ENCODE measurements at places on chromosomes 16 and 17.
A peak's percentile ranks its signal among the peaks of the same experiment; 100 is the strongest.

- DNase-seq: no peak
Measured at GRCh38 chr16:68328860-68329390, 18.1 kb downstream of the PRMT7 start.

DNA sequence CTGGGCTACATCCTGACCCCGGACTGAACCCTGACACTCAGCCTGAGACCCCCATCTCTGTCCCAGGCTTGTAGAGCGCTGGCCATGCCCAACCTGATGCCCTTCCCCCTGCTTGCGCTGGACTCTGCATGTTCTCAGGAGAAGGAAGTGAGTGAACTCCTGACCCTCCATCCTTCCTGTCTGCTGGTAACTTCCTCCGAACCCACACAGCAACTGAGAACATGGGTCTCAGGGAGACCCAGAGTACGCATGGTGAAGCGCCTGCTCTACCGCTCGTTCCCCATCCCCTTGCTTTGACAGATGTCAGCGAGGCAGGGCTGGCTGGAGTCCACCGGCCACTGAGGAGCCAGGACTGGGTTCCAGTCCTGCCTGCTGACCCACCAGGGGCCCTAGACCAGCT, 6.1 kb downstream of the CAMKK1 start:
- no peak for DNase-seq

DNA sequence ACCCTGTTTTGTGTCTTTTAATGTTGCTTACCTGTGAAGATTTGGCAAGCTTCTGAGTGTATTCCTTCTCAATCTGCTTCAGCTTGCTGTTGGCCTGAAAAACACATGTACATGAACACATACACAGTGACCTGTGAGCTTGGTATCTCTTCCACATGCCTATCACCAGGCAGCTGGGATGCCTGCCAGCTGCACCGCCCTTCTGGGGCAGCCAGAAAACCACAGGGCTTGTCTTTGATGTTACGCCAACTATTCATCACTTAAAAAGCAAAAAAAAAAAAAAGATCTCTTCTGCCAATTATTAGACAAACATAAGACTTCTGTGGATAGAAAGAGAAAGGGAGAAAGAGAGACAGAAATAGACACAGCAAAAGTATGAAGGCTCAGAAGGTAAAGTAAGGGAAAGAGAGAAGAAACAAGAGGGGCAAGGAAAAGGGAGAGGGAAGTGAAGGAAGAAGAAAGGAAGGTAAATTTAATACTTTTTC, 189.2 kb upstream of the AXIN2 start:
- DNase-seq: peak; percentile 87

DNA sequence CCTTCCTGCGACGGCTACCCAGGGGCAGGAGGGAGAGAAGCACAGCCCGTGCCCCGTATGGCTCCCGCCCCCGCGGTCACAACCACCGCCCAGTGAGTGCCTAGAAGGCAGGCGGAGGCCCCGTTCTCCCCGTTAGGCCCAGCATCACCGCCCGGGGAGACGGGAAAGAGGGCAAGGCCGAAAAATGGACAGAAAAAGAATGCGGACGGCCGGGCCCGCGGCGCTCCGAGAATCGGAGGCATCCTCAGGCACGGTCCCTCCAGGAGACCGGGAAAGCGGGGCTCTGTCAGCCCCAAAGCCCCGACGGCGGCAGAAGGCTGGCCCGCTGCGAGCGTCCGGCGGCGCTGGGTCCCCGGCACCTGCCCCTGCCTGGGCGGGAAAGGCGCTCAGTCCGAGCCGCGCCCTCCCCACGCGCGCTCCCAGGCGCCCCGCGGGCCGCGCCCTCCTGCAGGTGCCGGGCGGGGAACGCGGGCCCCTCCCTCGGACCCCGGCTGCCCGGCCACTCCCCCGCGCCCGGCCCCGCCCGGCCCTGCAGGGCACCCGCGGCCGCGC, 407 bp downstream of the MCRIP1 start:
- peak; percentile 59 for DNase-seq

DNA sequence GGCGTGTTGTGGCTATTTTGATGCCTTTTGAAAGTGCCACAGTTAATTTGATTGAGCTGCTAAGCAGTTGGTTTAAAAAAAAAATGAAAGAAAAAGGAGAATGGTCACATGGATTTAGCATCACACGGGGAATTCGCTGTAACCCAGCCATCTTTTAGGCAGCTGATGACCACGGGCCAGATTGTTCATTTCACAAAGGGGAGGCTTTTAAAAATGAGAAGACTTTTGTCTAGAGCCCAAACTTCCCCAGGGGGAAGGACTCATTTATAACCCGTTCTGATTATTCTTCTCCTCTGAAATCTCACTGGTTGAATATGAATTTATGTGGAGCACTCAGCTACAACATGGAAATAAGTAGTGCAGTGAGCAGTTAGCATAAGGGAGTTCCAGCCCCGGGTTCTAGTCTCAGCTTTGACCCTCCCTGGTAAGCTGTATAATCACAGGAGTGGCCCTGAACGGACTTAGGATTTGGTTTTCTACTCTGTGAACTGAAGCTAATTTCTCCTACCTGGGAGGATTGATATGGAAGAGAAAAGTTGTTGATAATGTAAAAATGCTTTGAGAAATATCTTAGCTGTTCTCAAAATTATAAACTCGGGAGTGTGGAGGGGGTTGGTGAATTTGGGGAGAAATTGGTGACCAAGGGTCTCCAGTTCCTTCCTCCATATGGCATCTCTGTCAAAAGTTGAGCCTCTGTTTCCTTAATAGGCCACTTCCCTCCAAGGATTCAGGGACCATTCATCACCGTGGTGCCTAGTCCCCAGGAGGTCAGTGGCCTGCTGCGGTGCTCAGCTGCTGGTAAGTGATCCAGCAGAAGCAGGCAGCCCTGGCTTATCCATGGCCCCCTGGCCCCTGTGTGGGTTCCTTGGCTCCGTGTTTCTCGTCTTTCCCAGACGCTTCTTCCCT, 76.4 kb upstream of the TBX2 start:
- no peak for DNase-seq

GRCh38 chr16:66260522-66261254, 105.8 kb upstream of the CDH5 start:
- DNase-seq: no peak

DNA sequence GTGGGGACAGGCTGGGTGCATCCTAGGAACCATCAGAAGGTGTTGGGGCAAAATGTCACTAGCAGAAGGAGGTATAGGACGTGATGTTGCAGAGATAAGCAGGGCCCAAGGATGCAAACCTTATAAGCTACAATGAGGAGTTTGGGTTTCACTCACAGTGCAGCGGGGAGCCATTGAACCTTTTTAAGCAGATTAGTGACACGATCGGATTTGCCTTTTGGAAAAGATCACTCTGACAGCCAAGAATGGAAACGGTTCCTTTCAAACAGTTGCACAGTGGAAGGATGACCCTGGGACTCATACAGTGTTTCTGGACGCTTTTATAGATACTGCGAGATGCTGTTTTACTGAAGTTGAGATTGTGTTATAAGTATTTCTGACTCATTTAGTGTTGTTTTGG, 131.8 kb upstream of the CACNG3 start:
- DNase-seq: no peak

DNA sequence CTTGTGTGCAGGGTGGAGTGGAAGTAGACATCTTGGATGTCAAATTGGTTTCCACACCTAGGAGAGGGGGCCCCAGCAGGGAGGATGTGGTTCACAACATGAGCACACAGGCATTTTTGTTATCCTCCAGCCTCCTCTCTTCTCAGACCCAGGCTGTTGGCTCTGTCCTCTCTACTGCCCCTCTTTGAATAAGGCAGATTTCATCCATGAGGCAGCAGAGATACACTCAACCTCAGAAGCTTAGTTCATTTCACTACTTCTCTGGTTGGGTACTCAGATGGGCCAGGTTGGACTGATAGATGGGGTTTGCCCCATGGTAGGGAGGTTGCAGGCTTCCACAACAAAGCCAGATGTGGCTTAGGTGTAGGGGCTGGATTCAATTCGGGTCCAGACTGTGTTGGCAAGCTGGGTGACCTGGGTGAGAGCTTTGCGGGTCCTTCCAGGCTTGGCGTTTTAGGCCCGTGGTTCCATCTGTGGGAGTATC, 22.2 kb upstream of the NFATC3 start:
- DNase-seq: no peak

GRCh38 chr16:64225036-64225435, 896.8 kb downstream of the CDH11 start:
- DNase-seq: no peak

DNA sequence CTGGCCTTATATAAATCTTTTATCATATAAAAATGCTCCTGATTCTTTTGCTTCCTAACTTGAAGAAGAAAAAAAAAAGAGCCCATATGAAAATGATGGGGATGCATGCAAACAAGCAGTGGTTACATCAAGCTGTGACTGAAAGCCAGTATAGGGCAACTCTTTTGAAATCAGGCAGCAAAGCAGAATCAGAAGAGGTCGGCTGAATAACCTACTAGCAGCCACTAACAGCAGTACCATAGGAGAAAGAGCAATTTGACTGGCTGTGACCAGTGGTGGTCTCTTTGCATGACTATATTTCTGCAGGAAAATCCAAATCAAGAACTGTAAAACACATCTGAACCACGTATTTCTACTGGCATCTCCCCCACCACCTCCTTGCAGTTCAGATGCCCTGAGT, 161.9 kb upstream of the C17orf78 start:
- DNase-seq: no peak

- DNase-seq: no peak
Measured at GRCh38 chr16:11059588-11059987, 115.2 kb downstream of the CLEC16A start.

GRCh38 chr17:64442541-64442971, 6.4 kb upstream of the MILR1 start:
- DNase-seq: no peak

DNA sequence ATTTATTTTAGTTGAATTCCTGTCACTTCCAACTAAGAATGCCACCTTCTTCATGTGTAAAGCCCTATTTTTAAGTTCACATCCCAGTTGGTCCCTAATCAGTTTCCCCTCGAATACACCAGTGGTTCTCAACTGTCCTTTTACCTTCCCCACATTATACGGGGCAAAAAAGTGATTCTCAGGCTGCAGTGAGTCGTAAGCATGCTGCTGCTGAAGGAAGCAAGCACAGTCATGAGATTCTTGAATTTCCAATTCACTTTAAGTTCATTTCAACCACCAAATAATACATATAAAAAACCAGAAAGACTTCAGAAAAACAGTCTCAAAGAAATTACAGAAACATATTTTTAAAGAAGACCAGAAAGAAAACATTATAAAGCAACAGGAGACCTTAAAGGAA, 47.9 kb downstream of the UBE2G1 start:
- no peak for DNase-seq

GRCh38 chr17:16886655-16887322, 85.1 kb downstream of the TNFRSF13B start:
- DNase-seq: no peak

GRCh38 chr17:80941171-80941570, 50.5 kb upstream of the CHMP6 start:
- no peak for DNase-seq

GRCh38 chr17:57668332-57668731, 76.8 kb downstream of the CCDC182 start:
- DNase-seq: no peak

DNA sequence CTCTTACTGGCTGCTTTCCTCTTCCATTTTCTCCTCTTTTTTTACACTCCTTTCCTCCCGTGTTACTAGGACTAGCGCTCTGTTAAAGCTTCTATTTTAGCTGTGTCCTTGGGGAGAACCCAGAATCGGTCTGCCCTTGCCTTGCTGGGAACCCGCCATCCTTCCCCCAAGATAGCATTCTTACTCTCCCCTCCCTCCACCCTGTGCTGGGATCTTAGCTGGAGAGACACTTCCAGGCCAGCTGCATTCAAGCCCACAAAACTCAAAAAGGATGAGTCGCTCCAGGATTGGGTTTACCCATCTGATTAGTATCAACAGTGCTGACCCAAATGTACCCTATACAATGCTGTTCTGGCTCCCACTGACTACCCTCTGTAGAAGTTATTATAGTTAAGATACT, 200.5 kb upstream of the ASIC2 start:
- no peak for DNase-seq

DNA sequence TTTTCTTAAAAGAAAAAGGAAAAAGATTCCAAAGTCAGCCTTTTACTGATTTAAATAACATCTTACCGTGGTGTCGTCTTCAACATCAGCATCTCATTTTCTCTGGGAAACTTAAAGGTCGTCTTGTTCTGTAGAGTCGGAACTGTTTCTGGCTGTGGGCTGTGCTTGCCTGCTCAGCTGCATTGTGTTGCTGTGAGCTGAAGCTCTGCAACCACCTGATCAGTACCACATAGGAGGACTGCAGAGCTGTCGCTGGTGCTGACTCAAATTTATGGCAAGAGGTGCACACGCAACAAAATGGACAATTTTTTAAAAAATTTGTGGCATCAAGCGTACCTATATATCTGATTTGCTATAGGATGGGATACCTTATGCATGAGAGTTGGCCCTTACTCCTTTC, at the start of gene OMG:
Gene OMG, minus strand, starts transcription at position 150 of the 400 bp plus-strand sequence. CDS start 908 bp downstream, outside the sequence.
- no peak for DNase-seq

DNA sequence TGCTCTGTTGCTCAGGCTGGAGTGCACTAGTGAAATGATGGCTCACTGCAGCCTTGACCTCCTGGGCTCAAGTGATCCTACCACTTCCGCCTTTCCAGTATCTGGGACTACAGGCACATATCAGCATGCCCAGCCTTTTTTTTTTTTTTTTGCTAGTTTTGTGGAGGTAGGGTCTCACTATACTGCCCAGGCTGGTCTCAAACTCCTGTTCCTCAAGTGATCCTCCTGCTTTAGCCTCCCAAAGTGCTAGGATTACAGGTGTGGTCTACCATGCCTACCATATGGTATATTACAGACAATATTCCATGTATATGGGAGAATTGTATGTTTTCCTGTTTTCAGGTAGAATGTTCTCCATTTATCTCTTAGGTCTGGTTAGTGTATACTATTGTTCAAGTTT, 12.3 kb upstream of the ATF7IP2 start:
- DNase-seq: no peak

DNA sequence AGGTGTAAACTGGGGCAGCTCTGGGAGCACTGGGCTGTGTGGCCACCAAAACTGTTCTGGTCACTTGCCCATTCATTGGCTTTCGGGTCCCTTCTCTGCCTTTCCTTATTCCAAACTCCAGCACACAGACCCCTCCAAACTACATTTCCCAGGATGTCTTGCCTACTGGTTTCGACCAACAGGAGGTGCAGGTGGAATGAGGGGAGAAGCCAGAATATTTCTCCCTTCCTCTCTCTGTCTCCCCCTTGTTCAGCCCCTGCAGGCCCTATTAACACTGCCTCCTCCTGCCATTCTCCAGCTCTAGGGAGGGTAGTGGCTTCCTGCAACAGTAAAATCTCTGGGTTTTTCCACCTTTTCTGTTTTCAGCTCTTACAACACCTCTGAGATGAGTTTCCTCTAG, 13.2 kb upstream of the NAGPA start:
- DNase-seq: no peak

DNA sequence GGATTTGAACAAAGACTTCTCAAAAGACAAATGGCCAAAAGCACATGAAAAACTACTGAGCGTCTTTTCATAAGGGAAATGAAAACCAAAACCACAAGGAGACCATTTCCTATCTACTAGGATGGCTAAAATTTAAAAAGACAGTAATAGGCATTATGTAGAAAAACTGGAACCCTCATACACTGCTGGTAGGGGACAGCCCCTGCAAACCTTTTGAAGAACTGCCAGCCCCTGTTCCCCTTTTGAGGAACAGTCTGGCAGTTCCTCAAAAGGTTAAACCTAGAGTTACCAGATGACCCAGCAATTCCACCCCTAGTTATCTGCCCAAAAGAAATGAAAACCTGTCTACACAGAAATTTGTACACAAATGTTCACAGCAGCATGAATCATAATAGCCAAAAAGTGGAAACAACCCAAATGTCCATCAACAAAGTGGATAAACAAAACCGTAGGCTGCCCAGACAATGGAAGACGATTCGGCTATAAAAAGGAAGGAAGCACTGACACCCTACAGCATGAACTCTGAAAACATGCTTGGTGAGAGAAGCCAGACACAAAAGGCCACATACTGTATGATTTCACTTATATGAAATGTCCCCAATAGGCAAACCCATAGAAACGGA, 22.9 kb downstream of the CDIP1 start:
- no peak for DNase-seq

Data from AG08396 (cell line).